ENCODE measurements at places on chromosomes 6 and 20. TPM values are rescaled to one million over a fixed set of nuclear protein-coding genes. Genes with fewer than 3 reads are reported as not detected.

The CTAGE9 gene
- total RNA-seq: not detected

The GSTA1 gene
- not detected for total RNA-seq

The PTGIS gene
- total RNA-seq: 26.9 TPM

The IDH3B gene
- 277 TPM for total RNA-seq

The C6orf141 gene
- not detected for total RNA-seq

The GABRR1 gene
- total RNA-seq: not detected

The HLA-DQB1 gene
- total RNA-seq: 2.9 TPM

The SPATS1 gene
- total RNA-seq: not detected

The C6orf52 gene
- total RNA-seq: 0.78 TPM

All from Right ventricle myocardium superior (tissue), 1 donor.